ENCODE measurements at places on chromosomes 6 and 20. TPM values are rescaled to one million over a fixed set of nuclear protein-coding genes. Genes with fewer than 3 reads are reported as not detected.

The TENT5A gene
- total RNA-seq = 10.9 TPM

The BHLHE23 gene
- not detected for total RNA-seq

The TBC1D32 gene
- 30.1 TPM for total RNA-seq

The LHFPL5 gene
- total RNA-seq = not detected

The GSTA1 gene
- not detected for total RNA-seq

Data from mesothelial cell of epicardium (in vitro differentiated cells).